M059J (cell line): ENCODE measurements at places on chromosomes 1 and 21.

- DNase-seq: no peak
Observed at GRCh38 chr1:201153474-201154388, 543 bp downstream of the TMEM9 start.

DNA sequence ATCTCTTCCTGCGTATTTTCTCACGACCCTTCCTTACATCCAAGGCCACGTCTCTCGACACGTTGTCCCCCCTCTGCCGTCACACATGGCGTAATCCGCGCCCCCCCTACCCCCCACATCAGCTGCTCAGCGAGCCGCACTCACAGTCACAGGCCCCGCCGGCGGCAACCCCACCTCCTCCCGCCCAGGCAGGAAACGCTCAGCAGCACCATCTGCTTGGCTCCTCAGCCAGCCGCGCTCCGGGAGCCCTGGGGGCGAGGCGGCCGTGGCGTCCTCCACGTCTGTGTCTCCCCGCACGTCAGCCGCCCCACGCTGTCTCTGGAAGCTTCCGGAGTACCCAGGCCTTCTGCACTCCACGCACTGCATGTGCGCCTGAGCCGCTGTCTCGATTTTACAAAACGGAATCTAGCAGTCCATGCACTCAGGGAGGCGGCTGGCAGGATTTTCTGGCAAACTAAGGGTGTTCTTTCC lies 64.6 kb downstream of the SIK1 start:
- DNase-seq: peak; percentile 14

DNA sequence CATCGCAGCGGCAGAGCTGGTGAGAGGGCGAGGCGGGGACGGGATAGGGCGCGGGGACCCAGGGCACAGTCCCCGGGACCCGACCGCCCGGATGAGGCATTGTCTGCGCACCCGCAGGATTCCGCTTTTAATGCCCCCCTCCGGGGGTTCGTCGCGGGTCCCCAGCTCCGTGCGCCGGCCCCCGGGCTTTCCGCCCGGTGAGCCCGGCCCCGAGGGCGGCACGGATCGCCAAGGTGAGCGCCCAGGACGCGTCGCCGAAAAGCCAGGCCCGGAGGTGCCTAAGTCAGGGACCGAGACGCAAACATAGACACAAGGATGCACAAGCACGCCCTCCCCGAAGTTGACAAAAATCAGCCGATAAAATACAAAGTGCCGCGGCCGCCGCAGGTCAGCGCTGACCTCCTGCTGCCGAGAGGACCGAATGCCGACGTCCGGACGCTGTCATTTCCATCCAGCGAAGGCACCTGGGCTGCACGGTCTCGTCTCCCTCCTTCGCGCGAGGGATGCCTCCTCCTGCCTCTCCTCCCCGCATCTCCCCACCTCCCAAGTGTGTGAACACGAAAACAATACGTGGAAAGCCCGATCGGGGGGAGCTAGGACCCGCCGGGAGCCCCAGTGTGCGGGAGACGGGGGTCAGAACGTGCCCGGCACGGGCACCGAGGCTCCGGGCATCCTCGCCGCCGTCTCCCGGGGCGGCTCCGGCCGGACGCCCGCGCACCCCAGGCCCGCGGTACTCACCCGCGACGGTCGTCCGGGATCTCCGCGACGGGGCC lies 101.1 kb upstream of the SOD1 start:
- DNase-seq: no peak

DNA sequence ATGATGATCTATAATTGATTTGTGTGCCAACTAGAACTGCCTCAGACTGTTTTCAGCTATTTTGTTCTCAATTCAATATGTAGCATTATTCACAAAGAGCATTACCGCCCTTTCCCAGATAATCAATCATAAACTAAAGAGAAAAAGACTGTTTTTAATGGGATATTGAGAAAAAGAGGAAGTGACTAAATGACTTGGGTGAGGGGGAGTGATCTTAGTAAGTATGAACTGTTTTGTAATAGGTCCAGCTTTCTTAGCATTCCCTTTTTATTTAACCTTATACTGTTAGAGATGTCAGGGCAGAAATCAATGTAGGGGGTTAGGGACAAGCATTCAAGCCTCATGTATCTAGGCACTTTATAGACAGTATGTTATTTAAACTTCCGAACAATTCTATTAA lies 157.8 kb upstream of the DPYD start:
- DNase-seq: no peak

DNA sequence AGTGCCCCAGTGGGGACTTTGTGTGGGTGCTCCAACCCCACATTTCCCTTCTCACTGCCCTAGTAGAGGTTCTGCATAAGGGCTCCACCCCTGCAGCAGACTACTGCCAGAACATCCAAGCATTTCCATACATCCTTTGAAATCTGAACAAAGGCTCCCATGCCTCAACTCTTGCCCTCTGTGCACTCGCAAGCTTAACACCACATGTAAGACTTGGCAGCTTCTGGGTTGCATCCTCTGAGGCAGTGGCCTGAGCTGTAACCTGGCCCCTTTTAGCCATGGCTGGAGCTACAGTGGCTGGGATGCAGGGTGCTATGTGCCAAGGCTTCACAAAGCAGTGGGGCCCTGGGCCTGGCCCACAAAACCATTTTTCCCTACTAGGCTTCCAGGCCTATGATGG lies 128.9 kb downstream of the TYW3 start:
- no peak for DNase-seq

- DNase-seq: no peak
Observed at GRCh38 chr1:243851765-243852164, 1.7 kb upstream of the AKT3 start.

DNA sequence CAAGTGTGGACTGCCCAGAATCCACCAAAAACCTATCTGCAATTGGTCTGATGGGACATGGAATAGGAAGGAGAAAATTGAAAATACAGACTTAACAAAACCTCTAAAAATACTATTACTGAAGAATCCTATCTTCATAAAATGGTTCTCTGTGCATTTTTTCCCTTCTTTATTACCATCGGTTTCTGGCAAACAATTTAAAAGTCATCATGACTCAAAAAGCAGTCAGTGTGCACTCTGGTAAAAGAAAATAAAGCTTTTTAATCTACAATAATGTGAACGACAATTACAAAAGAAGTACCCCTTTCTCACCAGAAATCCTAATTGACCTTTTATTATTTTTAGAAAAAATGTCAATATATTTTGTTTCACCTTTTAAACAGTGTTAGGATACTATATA lies 186.3 kb downstream of the TPR start:
- peak; percentile 25 for DNase-seq

GRCh38 chr1:34113362-34113761 lies 51.7 kb downstream of the CSMD2 start:
- DNase-seq: no peak

GRCh38 chr1:174702011-174702410 lies 254.2 kb downstream of the GPR52 start:
- DNase-seq: no peak

DNA sequence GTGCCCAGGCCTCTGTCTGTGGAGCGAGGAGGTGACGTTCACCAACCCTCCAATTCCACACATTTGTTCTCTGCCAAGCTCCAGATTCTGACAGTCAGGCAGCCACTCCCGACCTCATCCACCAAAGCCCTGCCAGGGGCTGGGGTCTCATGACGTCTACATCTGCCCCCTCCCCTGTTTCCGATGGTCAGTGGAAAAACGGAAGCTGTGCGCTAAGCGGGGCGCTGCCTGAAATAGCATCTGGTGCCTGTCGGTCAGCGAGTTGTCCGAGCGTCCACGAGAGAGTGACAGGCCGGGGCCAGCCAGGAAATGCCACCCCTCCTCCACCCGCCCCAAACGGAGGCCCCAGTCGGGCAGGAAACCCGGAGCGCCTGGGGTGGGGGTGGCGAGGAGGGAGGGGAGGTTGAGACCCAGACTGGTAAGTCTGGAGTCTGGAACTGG lies 3.2 kb upstream of the TAL1 start:
- DNase-seq: no peak

GRCh38 chr21:37060296-37060695 lies 12.6 kb downstream of the PIGP start:
- DNase-seq: peak; percentile 97

DNA sequence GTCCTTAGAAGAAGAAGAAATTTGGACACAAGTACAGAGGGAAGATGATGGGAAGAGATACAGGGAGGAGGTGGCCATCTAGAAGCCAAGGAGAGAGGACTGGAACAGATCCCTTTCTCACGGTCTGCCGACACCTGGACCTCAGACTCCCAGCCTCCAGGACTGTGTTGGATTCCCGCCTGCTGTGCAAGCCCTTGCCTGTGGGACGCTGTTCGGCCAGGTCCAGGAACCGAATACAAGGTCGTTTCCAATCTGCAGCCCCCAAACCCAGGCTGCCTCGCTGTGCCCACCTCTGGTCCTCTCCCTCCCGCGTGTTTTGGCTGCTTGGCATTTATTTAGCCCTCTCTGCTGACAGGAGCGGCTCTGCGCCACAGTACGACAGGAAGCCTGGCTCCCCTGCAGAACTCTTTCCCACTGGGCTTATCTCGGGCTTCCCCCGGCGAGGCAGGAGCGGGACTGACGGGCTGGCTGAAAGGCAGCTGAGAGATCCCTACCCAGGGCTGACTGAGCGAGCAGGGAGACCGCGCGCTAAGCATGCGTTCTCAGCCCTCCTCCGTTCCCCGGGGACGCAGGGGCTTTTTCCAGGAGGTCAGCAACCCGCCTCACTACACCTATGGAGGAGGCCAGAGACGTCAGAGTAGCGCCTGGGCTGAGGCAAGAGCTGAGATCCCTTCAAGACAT lies 238.4 kb downstream of the TNR start:
- DNase-seq: no peak

GRCh38 chr1:23798662-23799142 lies 1.9 kb downstream of the GALE start:
- no peak for DNase-seq

DNA sequence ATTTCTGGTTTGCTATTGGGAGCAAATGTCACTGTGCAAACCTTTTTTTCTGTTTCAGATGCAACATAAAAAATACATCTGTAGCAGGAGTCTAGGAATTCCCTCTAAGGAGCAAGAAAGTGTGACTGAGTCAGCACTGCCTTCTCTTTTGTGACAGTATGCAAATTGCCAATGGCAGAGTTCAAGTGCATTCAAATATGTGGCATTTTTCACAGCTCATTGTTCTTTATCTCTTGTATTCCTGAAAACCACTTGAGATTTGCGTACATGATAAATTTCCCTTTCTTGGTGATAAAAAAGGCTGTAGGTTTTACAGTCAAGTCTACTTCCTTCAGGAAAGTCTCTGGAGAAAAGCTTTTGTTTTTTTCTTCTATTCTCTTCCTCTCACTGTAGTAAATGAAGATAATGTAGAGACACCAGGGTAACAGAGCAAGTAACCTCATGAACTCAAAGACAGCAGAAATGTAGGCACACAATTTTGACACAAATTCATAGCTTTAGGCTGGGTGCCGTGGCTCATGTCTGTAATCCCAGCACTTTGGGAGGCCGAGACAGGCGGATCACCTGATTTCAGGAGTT lies 129.7 kb upstream of the L1TD1 start:
- DNase-seq: no peak

DNA sequence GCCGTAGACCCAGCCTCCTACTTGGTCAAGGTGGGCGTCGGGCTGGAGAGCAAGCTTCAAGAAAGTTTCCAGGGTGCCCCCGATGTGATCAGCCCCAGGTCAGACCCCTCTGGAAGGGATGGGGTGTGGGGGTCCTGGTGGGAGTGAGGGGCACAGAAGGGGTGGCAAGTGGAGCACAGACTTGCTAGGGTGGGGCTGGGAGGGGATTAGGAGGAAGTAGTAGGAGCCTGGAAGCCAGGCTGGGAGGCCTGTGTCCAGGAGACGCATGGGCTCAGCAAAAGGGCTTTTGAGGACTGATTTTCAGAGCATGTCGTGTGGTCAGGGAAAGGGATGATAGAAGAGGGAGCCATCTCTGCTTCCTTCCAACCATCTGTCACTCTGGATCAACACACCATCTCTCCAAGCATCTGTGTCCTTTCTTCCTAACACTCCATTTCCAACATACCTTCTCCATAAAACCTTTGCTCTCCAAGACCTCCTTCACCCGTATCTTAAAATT lies 8.5 kb downstream of the TRIM46 start:
- no peak for DNase-seq
